AG09319 (cell line): ENCODE measurements at places on chromosomes 7 and 10.

DNA sequence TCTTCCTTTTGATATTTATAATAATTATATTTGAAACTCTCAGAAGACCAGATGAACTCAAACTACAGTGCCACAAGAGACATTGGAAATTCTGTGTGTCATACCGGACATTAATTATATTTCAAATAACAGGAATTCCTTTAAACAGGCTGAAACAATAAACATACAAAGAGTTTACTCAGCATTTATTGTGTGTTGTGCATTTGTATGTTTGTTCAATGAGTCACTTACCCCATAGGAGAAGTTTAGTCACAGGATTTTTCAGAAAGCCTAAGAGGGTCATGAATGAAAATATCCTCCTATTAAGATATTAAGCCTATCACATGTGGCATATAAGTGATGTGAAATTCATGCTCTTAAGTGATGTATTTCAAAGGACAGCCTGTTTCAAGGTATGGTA is 566.8 kb downstream of the CNTNAP2 start:
- DNase-seq: no peak

GRCh38 chr10:99395750-99396445 is 34.5 kb downstream of the GOT1 start:
- DNase-seq: peak; percentile 34

- no peak for DNase-seq
These were observed 48.0 kb downstream of the CAMK2B start for GRCh38 chr7:44277391-44277790.

- peak; percentile 91 for DNase-seq
These were observed 270.7 kb downstream of the ZNF33B start for GRCh38 chr10:42367532-42368230.

DNA sequence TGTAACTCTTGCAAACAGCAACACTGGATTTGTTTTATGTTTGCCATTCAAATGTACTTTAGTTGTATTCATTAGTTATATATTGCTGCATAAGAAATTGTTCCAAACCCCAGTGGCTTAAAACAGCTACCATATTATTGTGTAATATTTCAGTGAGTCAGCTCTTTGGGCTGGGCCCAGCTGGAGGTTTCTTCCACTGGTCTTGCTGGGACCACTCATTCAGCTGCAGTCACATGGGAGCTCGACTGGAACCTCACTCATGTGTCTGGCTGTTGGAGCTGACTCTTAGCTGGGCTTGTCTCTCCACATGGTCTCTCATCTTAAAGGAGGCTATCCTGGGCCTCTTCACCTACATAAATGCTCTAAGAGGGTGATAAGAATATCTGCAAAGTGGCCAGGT is 23.2 kb upstream of the PIP4K2A start:
- DNase-seq: no peak

DNA sequence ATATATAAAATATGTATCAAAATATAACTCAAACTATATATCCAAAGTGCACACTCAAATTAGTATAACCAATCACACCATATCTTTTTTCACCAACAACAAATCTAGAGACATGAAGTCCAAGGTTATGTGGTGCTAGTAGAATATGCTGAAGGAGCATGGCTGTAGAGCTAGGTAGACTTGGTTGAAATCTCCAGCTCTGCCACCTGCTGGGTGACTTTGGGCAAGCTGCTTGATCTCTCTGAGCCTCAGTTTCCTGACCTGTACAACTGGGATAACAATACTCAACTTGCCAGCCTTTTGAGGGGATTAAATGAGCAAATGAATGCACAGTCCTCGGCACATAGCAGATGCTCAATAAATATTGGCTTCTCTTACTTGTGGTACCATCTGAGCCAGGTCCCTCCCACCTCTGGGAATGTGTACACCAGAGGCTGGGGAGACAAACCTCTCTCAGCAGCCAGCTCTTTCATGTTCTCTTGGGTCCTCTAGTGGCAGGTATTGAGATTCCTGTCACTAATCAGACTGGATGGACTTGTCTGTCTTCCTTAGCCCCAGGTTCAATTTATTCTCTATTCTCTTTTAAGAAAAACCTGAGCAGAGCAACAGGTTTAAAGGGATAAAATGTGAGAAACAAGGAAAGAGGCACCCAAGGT is 94.3 kb upstream of the PDE1C start:
- no peak for DNase-seq

GRCh38 chr7:150982351-150982750 is 4.2 kb upstream of the KCNH2 start:
- DNase-seq: no peak

GRCh38 chr7:140423501-140423900 is 19.6 kb downstream of the RAB19 start:
- no peak for DNase-seq

DNA sequence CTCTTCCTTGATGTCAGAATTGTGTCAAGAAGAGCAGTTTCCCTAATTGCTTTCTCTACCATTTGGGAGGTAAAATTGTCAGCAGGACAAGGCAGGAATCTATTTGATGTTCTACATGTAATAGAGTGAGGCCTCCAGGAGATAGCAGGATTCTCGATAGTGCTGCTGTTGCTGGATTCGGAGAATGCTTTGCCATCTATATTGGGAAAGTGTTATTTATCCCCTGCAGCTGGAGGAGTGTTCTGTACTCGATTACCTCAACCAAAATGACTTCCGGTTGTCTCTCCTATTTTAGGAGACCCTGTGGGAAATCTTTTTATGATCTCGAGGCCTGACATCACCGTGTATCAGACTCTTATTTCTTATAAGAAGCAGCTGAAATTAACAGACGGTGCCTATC is 217.1 kb downstream of the TMEM178B start:
- DNase-seq: no peak

GRCh38 chr10:19579761-19580545 is 236.3 kb upstream of the PLXDC2 start:
- no peak for DNase-seq

GRCh38 chr10:7810443-7810842 is 7.9 kb upstream of the TAF3 start:
- DNase-seq: no peak

- peak; percentile 3 for DNase-seq
These were observed 26.9 kb downstream of the ASAH2 start for GRCh38 chr10:50224330-50224952.

GRCh38 chr10:102200751-102201640 is 25.1 kb upstream of the ELOVL3 start:
- DNase-seq: no peak

GRCh38 chr10:71187600-71187999 is 24.8 kb upstream of the UNC5B start:
- no peak for DNase-seq

DNA sequence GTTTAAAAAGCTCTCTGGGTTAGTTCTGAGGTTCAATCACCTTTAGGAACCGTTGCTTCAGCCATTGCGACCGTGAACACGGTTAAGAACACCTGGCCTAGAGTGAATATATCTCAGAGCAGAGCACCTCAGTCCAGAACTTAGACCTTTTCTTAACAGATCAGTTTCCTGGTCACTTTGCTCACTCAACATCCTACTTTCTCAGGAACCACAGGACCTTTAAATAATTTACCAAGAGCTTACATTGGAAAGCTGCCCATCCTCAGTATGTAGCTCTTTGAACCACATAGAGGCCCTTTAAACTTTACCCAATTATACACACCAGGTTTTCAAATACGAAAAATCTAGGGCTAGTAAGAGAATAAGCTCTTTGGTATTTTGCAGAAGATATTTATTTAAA is 153.2 kb downstream of the NRBF2 start:
- no peak for DNase-seq

- no peak for DNase-seq
These were observed 1.2 kb downstream of the ARL3 start for GRCh38 chr10:102712843-102713538.

DNA sequence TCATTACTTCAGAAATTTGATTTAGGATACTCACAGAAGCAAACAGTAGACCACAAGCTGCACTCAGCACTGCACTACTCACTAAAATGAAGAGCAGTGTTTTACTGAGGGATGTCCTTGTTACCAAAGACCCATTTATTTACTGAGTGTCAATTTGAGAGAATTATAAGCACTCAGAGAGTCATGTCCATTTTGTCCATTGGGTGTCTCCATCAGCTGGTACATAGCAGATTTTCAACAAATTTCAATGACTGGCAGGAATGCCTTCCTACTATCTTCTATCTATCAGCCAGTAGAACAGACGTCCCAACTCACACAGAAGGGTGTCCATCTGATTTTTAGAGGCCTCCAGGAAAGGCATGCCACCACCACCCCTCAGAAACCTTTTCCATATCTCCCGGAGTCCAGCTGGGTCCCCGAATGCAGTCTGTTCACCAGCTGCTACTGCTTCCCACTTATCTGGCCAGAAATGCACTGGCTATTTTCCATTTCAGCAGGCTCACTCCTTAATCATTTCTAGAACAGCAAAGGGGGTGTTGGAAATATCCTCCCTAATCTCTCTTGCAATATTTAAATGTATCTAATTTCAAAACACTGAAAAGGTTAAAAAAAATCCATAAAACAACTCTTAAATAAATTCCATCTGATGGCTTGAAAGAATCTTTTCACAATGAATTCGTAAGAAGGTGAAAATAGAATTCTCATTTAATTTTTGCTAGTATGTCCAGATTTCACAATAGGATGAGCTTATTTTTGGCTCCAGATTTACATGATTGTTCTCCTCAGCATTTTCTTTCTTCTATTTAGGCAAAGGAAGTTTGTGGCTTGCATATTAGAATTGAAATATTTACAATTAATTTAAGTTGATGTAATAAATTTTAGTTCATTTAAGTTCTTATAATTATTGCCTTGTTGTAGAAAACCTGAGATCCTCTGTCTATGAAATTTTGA is 1164.0 kb upstream of the CELF2 start:
- no peak for DNase-seq

GRCh38 chr7:38686888-38687287 is 55.7 kb upstream of the AMPH start:
- DNase-seq: no peak

GRCh38 chr7:17679458-17679857 is 260.8 kb downstream of the SNX13 start:
- DNase-seq: no peak

- DNase-seq: no peak
These were observed 340.8 kb upstream of the KIAA1217 start for GRCh38 chr10:23868121-23868520.

DNA sequence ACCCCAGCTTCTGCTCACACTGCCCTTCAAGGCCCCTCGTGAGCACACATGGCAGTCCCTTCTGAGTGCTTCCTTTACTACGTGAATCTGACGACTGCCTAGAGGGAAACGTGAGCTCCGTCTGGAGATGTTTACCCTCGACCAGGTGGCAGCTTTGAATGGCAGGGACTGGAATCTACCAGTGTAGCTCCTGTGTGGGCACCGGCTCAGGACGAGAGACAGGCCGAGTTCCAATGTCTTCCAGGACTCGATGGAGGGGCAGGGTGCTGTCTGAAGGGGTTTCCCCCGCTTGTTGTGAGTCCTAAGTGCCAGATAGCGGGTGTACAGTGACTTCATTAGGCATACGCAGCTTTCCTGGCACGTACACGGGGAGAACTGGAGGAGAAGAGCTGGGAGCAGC is 229.9 kb downstream of the ADARB2 start:
- DNase-seq: no peak

DNA sequence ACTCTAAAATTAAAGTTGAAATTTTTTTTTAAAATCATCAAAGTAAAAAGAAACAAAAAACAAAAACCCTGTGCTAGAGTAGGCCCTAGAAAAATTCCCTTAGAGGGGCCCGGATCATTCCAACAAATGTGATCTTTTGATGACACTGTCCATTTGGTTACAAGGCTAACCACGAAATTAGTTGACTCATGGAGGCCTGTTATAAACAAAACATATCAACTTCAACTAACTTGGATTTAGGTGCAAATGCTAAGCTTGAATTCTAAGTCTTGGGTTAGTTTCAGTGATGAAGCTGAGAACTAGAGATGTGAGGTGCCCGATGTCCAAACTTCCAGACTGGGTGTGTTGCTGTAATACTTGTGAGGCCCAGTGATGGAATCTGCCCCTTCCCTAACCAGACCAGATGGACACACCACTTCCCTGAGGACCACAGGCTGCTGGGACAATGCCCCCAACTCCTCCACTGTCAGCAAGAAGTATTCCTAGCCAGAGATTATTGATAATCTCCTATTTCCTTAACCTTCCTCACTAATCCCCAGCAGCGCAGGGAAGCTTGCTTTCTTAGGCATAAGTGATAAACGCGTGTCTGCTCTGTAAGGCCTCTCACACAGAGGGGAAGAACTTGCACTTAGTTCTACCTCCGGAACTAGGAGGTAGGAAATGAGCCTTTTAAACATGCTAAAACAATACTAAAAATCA is 108.7 kb downstream of the RAPGEF5 start:
- no peak for DNase-seq

- DNase-seq: no peak
These were observed 39.5 kb upstream of the RTKN2 start for GRCh38 chr10:62308101-62308500.
